ENCODE measurements at places on chromosomes 1 and 21. TPM values are rescaled to one million over a fixed set of nuclear protein-coding genes. Genes with fewer than 3 reads are reported as not detected.

- no peak for DNase-seq
Measured at GRCh38 chr21:41152147-41152546, 15.8 kb upstream of the BACE2 start.

GRCh38 chr1:163248064-163248463 lies 45.3 kb upstream of the RGS5 start:
- no peak for DNase-seq

GRCh38 chr1:118049981-118050380 lies 120.4 kb downstream of the WDR3 start:
- DNase-seq = no peak

RNU1-1 gene
- not detected for polyA plus RNA-seq

DNA sequence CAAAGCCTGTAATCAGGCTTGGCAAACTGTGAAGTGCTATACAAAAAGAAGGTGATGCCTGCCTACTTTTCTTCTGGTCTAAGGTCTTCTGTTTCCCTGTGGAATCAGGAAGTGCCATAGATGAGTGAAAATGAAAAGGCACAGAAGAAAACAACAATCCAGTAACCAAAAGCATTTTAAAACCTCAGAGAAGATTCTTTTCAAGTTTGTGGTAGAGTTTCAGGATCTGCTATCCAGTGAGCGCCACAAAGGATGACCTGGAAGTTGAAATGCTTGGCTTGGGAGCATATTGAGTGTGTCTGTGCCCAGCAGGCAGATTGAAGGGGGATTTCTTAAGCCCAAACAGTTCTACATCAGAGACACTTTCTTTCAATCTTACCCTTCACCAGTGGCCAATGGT lies 272.2 kb downstream of the PAPPA2 start:
- no peak for DNase-seq

RXRG gene
- 2.0 TPM for polyA plus RNA-seq

SPATA45 gene
- polyA plus RNA-seq = not detected

EPHB2 gene
- polyA plus RNA-seq = 12.5 TPM

- DNase-seq = no peak
Measured at GRCh38 chr1:203126866-203127665, 460 bp upstream of the ADORA1 start.

DENND2D gene
- 20.4 TPM for polyA plus RNA-seq

SLC19A1 gene
- 63.8 TPM for polyA plus RNA-seq

DNA sequence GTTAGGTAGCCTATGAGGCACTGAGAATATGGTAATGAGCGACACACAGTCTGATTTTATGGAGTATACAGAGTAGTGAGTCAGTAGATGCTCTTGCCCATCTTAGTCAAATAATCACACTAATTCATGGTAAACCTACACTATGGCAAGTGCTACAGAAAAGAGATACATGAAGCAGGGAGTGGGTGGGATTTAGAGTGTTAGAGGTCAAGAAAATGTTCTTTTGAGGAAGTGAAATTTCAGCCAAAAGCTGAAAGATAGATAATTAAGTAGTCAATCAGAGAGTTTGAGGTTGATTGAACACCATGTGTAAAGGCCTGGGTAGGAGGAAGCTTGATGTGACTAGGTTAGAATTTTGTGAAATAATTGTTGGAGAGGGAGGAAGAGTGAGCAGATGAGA lies 14.7 kb downstream of the MDM4 start:
- no peak for DNase-seq

GRCh38 chr1:199907361-199907760 lies 120.1 kb upstream of the NR5A2 start:
- no peak for DNase-seq

DNA sequence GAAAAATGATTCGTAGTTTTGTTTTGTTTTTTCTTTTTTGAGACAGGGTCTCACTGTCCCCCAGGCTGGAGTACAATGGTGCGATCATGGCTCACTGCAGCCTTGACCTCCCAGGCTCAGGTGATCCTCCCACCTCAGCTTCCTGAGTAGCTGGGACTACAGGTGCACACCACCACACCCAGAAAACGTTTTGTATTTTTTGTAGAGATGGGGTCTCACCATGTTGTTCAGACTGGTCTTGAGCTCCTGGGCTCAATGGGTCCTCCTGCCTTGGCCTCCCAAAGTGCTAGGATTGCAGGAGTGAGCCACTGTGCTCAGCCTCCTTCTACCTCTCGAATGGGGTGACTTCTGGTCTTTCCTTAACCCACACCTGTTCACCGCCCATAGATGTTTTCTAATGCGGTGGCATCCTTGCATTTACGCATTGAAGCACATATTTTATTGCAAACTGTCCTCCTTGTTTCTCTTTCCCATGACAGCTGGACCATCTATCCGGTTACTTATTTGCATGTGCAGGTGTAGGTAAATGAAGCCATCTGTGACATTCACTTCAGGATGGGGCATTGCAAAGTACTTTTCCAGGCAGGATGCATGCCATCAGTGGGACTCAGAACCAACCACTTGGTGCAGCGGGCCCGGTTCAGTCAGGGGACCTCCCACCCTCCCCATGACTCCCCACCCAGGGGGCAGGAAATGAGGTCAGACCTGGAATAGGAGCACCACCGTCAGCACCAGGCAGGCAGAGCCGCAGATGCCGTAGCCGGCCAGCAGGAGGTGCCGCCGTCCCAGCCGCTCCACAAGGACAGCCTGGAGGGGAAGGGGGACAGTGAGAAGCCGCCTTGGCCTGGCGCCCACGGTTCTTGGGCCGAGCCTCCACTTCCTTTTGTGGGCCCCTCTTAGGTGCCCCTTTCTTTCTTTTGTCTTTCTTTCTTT lies 16.5 kb downstream of the SLC2A7 start:
- no peak for DNase-seq

DRAXIN gene
- polyA plus RNA-seq = 1.1 TPM

- no peak for DNase-seq
Measured at GRCh38 chr1:152035539-152036266, 1.1 kb downstream of the S100A11 start.

CBS gene
- 33.0 TPM for polyA plus RNA-seq

CATSPERE gene
- 1.3 TPM for polyA plus RNA-seq

GJA9 gene
- not detected for polyA plus RNA-seq

- no peak for DNase-seq
Measured at GRCh38 chr1:188514917-188515316, 1686.2 kb downstream of the PLA2G4A start.

GRCh38 chr1:30670240-30671060 lies 52.9 kb downstream of the MATN1 start:
- DNase-seq = no peak

GRCh38 chr1:6953216-6953615 lies 168.0 kb downstream of the CAMTA1 start:
- no peak for DNase-seq

DNA sequence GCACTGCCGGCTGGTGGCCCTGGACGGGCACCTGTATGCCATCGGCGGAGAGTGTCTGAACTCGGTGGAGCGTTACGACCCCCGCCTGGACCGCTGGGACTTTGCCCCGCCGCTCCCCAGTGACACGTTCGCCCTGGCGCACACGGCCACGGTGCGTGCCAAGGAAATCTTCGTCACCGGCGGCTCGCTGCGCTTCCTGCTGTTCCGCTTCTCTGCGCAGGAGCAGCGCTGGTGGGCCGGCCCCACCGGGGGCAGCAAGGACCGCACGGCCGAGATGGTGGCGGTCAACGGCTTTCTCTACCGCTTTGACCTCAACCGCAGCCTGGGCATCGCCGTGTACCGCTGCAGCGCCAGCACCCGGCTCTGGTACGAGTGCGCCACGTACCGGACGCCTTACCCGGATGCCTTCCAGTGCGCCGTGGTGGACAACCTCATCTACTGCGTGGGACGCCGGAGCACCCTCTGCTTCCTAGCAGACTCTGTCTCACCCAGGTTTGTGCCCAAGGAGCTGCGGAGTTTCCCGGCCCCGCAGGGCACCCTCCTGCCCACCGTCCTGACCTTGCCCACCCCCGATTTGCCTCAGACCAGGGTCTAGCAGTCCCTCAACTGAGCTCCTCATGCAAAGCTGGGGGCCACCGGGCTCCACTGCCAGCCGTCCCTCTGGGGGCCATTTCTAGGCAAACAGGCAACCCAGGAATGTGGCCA lies 2.1 kb downstream of the KLHDC7A start:
- no peak for DNase-seq

DNA sequence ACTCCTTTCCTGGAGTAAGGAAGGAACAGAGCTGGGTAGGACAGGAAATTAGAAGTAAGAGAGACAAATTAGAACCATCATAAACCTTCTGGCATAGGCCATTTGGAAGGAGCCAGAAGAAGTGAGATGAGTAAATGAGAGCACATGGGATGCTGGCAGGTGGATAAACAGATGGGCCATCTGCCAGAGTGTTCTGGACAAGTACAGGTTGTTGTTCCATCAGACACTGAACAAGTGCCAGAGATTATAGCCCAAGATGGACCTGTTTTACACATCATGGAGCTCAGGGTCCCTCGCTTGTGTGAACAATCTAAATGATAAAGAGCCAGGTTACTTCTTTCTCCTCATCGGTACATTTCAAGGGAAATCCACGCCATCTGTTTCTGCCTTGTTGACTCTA lies 200.3 kb downstream of the HHIPL2 start:
- no peak for DNase-seq

CHAF1B gene
- 9.2 TPM for polyA plus RNA-seq

CYP4A11 gene
- polyA plus RNA-seq = 55.3 TPM

- no peak for DNase-seq
Measured at GRCh38 chr1:203074610-203075009, 11.2 kb downstream of the MYOG start.

DNA sequence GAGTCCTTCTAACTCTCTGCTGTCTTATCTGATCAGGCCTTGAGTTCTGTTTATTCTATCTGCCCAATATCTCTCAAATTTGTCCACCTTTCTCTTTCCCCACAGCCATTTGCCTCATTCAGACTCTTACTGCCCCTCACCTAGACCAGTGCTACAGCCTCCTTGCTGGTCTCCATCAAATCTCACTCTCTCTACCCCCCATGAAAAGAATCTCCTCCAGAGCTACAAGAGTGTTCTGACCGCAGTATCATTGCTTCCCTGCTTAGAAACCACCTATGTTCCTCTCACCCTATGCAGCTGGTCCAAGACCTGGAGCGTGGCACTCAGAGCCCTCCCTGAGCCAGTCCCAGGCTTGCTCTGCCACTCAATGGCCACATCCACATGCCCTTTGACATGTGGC lies 231.0 kb upstream of the JUN start:
- no peak for DNase-seq

GRCh38 chr1:161311595-161312181 lies 1.9 kb upstream of the MPZ start:
- no peak for DNase-seq

DNA sequence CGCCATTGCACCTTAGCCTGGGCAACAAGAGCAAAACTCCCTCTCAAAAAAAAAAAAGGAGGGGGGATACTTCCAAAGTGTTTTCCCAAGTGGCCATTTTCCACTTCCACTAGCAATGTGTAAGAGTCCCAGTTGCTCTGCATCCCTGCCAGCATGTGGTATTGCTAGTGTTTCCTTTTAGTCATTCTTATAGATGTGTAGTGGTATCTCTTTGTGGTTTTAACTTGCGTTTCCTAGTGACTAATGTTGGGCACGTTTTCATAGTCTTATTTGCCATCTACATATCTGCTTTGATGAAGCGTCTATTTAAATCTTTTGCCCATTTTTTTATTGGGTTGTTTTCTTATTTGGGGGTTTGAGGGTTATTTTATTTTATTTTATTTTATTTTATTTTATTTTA lies 31.1 kb downstream of the INAVA start:
- no peak for DNase-seq

DNA sequence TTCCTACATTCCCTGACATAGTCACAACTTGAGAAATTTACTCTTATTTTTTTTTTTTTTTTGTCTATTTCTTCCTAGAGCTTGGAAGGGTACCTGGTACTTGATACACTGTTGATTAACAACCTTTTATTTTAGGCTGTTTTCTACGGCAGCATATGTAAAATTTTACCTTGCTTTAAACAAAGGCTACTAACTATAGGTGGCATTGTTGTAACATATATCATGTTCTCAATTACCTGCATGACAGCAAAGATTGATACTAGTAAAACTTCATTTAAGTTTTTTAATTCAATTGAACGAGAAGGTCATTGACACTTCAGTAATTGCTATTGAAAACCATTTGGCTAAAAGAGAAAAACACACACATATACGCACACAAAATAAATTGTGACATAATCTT lies 238.3 kb upstream of the ESRRG start:
- no peak for DNase-seq

DNA sequence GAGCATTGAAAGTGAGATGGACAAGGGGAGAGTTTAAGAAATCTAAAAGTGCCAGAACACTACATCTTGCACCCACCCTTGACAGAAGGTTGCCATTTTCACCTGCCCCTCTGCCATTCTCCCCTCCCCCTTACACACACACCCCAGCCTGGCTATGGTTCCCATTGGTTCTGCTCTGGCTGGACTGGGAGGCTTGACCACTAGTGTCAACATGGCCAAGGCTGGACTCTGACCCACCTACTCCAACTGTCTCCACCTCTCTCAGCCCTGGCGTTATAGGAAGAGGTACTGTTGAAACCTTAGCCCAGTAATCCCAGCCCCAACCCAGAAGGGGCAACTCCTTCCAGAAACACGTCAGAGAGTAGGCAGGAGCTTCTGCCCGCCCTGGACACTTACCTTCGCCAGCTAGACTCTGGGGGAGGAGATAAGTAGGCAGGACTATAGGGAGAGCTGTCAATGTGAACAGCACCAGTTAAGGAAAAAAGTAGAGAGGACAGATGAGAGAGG lies 4.5 kb downstream of the CRTC2 start:
- DNase-seq = no peak

GRCh38 chr21:33021150-33021549 lies 4.6 kb upstream of the OLIG2 start:
- DNase-seq = no peak

PRELP gene
- 7.5 TPM for polyA plus RNA-seq

DNA sequence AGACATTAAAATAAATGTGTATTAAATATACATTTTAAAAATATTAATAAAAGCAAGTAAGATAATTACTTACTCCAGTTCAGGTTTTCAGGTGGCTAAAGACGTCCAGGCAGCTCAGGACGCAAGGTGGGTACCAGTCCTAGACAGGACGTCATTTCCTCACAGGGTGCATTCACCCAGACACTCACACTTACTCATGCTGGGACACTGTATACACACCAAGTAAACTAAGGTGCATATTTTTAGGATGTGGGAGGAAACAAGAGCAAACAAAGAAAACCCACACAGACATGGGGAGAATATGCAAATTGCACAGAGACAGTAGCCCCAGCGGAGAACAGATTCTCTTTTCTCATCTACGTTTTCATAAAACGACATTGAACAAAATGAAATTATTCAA lies 457.9 kb downstream of the BRINP3 start:
- DNase-seq = no peak

DNA sequence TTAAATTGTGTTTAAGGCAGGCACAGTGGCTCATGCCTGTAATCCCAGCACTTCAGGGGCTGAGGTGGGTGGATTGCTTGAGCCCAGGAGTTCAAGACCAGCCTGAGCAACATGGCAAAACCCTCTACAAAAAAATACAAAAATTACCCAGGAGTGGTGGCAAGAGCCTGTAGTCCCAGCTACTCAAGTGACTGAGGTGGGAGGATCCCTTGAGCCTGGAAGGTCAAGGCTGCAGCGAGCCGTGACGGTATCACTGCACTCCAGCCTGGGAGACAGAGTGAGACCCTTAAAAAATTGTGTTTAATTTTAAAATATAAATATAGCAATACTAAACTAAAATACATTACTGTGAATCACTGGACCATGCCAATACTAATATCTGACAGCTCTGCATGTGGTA lies 42.8 kb downstream of the SORT1 start:
- no peak for DNase-seq

- no peak for DNase-seq
Measured at GRCh38 chr1:5660141-5660935, 331.9 kb downstream of the NPHP4 start.

- DNase-seq = peak; percentile 98
Measured at GRCh38 chr1:1406821-1407635, at the start of gene MRPL20. TSS of gene MRPL20 (minus strand) at chr1:1407293. CDS start at chr1:1407217, 76 bp downstream.

GRCh38 chr1:185719021-185719420 lies 15.2 kb upstream of the HMCN1 start:
- no peak for DNase-seq

Data from right renal pelvis (tissue), 4 donors.